ENCODE measurements at places on chromosomes 7 and 10. TPM values are rescaled to one million over a fixed set of nuclear protein-coding genes. Genes with fewer than 3 reads are reported as not detected.

DNA sequence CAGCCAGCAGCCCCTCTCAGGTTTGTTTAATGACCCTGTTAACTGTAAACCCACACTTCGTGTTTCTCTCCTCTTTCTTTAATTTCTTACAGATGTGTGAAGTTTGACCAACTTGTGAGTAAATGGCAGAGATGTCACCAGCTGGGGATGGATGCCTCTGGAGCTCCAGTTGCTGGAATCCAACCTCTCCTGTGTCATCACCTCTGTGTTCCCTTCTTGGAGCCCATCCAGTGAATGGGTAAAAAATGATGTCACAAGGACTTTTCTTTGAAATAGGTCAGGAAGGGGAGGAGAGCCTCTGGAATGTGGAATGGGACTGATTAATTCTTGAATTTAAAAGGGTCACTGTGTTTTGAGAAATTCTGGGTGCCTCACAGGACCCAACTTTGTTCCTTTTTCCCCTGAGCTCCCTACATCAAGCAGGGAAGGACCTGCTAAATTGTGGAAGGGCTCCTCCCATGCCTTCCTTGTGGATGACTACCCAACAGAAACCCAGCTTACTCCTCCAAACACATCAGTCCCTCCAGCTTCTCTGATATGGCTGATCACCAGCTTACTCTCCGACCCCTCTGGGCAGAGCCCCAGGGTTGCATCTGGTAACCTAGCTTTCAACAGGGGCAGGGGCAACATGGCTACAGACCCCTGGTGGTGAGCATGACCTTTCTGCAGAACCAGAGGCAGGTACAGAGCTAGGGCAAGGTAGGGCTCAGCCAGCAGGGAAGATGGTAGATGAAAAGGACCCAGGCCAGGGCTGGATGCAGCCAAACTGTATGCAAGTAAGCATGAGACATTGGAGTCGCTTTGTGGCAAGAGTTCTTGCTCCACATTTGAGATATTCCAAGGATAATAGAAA, 67.5 kb downstream of the STRA8 start:
- no peak for DNase-seq

Gene CRTAC1
- not detected for total RNA-seq

Gene PGAM2
- 62.5 TPM for total RNA-seq

Gene MOGAT3
- not detected for total RNA-seq

DNA sequence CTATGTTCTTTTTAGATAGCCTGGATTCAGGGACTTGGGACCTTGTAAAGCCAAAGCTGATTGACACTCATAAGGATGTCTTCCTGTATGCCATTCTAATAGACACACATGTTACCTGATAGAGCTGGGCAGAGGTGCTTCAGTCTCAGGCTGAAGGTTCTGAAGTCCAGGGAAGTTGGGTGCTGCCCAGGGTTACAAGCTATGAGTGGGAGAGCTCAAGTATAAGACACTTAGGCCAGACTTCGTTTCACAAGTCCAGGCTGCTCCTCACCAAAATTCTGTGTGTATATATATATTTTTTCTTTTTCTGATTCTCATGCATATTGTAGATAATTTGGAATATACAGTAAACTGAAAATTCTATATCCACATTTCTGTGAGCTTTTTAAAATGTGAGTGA, 144.2 kb downstream of the HDAC9 start:
- no peak for DNase-seq

DNA sequence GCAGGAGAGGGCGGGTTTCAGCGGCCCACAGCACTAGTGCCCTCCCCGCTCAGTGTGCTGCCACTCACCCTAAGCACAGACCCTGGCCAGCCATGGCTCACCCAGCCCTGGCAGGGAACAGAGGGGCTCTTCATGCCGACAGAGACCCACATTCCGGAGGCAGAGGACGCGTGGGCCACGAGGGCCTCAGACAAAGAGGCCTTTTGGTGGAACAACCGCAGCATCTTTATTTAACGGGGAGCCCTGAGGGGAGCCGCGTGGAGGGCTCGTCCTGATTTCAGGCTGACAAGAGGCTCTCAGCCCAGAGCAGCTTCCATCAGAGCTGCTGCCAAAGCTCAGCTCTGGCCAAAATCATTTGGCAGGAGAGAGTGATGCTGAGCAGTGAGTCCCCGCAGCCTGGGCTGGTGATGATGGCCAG, 127.8 kb downstream of the SH3PXD2A start:
- DNase-seq = no peak

- DNase-seq = no peak
These were observed 22.8 kb upstream of the ARID5B start for GRCh38 chr10:61878740-61879068.

GRCh38 chr7:55242613-55243012, 122.5 kb upstream of the LANCL2 start:
- DNase-seq = no peak

Data from myocyte (in vitro differentiated cells).